ENCODE measurements at places on chromosomes 5 and 9.

GRCh38 chr5:36407396-36407795 lies 105.7 kb upstream of the RANBP3L start:
- no peak for DNase-seq

- DNase-seq: no peak
Measured at GRCh38 chr9:107948601-107949000, 459.0 kb upstream of the KLF4 start.

- no peak for DNase-seq
Measured at GRCh38 chr9:75644649-75645048, 245.8 kb upstream of the PCSK5 start.

GRCh38 chr9:130001190-130001589 lies 41.8 kb downstream of the FNBP1 start:
- DNase-seq: no peak

DNA sequence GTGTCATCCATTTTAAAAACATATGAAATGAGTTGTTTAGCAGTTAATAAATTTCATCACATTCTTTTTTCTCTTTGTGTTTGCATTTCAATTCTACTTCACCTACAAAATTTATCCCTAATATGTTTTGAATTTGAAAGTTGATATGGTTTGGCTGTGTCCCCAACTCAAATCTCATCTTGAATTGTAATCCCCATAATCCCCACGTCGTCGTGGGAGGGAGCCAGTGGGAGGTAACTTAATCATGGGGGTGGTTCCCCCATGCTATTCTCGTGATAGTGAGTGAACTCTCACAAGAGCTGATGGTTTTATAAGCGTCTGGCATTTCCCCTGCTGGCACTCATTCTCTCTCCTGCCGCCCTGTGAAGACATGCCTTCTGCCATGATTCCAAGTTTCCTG lies 200.1 kb downstream of the EPB41L4A start:
- DNase-seq: no peak

DNA sequence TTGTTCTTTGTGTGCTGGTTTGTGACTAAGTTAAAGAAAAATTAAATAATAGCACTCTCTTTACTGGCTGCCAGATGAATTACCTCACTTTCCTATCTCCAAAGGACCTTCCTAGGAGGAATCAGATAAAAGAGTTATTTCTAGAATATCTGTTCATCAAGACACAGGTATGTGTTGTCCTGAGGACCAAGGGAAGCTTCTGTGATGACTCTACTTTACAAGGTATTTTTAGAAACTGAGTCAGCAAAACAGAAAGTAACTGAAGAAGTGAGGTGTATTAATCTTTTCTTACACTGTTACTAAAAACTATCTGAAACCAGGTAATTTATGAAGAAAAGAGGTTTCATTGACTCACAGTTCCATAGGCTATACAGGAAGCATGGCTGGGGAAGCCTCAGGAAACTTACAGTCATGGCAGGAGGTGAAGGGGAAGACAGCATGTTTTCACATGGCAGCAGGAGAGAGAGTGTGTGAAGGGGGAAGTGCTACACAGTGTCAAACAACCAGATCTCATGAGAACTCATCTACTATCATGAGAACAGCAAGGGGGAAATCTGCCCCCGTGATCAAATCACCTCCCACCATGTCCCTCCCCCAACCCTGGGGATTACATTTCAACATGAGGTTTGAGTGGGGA lies 189.2 kb upstream of the DMAC1 start:
- DNase-seq: no peak

DNA sequence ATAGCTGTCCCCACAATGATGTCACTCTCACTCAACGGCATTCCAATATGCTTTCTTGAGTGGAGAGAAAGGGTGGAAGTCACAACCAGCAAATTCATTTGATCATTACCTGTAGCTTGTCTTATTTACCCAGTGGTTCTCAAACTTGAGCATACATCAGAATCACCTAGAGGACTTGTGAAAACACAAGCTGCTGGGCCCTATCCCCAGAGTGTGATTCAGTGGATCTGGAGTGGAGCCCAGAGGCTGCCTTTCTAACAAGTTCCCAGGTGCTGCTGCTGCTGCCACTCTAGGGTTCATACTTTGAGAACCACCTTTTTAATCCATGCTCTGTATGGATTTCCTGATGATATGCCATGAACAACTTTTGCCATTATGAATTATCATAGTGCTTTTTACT lies 94.7 kb downstream of the KLHL3 start:
- no peak for DNase-seq

DNA sequence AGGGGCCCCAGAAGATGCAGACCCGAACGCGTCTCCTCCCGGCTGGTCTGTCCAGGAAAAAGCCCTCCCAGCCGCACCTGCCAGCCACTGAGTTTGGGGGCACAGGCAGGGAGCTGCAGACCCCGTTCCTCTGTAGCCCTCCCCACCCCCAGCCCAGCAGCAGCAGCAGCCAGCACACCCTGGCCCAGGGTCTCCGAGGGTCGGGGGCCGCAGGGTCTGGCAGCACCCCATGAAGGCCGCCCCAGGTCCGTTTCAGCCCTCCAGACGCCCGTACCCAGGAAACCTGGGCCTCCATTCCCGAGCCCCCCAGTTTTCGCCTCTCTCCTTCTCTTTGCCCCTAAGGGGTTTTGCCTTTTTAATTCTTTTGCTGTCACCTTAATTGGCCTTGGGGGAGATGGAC lies 19.7 kb downstream of the EXD3 start:
- DNase-seq: no peak

DNA sequence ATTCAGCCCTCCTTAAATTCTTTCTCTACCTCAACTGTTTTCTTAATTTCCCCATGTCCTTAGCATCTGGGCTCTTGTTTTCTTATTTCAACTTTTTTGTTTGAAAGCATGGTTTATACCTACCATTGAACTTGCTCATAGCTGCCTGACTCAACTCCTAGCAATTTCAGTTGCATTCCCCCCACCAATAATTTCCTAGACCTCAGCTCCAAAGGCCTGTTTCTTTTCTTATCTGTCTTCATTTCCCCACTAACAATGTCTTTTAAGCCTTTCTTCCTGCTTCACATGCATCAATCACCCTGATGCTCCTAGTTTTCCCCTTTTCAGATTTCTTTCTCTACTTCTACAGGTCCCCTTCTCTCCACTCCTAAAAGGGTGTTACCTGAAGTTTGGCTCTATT lies 129.7 kb upstream of the PDE4D start:
- DNase-seq: peak; percentile 8

- DNase-seq: no peak
Measured at GRCh38 chr5:171874234-171874633, 88.6 kb downstream of the SMIM23 start.

- DNase-seq: no peak
Measured at GRCh38 chr9:133861692-133862091, 123.5 kb upstream of the SARDH start.

GRCh38 chr9:111978616-111979015 lies 82.0 kb downstream of the UGCG start:
- DNase-seq: no peak

GRCh38 chr5:88683506-88684135 lies 199.4 kb downstream of the MEF2C start:
- DNase-seq: no peak
